Hematopoietic multipotent progenitor cell treated with erythropoietin and hydrocortisone succinate and interleukin-3 and kit ligand, for 8 days (in vitro differentiated cells): ENCODE measurements at places on chromosomes 5 and 9.

GRCh38 chr5:139903795-139904565, 108.4 kb downstream of the PSD2 start:
- no peak for DNase-seq

- no peak for DNase-seq
Observed at GRCh38 chr9:75909776-75910175, 19.3 kb downstream of the PCSK5 start.

GRCh38 chr5:64818245-64818644, 49.5 kb downstream of the CWC27 start:
- DNase-seq: no peak

- DNase-seq: no peak
Observed at GRCh38 chr9:99818500-99818899, 3.2 kb upstream of the NR4A3 start.

GRCh38 chr5:111859031-111859430, 102.0 kb upstream of the NREP start:
- DNase-seq: no peak

GRCh38 chr5:34447424-34447823, 208.7 kb upstream of the RAI14 start:
- no peak for DNase-seq
